Stimulated activated CD8-positive, alpha-beta memory T cell treated with anti-CD3 and anti-CD28 coated beads, Interleukin-4, amount 100 ng/mL, for 1 hour (primary cell): ENCODE measurements at places on chromosomes 4 and X.

DNA sequence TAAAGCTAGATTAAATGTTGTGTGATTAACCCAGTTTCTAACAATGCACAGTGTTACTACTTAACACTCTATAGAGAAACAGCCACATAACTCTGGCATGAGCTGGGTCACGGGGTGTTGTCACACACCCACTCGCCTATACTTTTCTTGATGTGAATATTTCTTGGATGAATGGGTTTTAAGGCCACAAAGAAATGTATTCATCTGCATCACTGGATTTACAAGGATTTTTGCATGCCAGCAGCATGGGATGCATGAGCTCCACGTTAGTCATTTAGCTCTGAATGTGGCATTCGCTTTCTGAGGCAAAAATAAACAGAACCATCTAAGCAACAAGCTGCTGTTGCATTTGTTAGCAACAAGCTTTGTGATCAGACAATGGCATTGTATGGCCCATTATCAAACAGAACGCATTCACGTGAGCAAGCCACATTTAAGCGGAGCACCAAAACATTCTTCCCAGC is 89.7 kb downstream of the LRP2BP start:
- DNase-seq = no peak

DNA sequence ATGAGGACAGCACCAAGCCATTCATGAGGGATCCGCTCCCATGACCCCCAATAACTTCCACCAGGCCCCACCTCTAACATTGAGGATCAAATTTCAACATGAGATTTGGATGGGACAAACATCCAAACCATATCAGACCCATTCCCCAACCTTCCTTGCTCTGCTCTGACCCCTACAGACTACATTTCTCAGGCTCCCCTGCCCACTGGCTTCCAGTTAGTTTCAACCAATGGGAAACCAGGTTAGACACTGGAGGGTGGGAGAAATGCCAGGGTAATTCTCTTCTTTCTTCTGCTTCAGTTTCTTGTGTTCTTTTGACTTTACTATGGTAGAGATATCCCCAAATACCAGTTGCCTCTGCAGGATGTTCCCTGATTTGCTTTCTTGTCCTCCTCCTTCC is 125.7 kb downstream of the CLCN4 start:
- DNase-seq = no peak

DNA sequence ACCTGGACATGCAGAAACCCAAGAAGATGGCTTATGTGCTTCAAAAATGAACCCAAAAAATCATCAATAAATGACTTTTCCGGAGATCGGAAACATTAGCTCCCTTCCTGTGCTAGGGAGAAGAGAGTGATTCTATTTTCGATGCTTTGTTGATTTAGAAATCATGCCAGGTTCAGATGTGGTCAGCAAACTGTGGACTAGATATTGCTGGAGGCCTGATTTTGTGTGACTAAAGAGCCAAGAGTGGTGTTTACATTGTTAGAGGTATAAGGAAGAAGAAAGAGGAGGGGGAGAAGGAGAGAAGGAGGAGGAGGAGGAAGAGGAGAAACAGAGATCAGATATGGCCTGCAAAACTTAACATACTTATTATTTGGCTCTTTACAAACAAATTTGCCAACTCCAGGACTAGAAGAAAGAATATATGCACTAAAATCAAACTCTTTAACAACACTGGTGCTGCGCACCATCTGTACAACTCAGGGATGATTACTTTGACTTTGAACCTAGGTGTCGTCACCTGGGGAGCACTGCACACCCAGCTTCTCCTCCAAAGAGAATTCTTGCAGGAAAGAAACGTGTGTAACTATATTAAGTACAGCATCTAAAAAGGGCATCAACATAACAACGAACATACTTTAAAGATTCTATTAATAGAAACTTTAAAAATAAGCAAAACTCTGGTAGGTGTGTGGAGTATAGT is 664.9 kb upstream of the LCORL start:
- DNase-seq = no peak

DNA sequence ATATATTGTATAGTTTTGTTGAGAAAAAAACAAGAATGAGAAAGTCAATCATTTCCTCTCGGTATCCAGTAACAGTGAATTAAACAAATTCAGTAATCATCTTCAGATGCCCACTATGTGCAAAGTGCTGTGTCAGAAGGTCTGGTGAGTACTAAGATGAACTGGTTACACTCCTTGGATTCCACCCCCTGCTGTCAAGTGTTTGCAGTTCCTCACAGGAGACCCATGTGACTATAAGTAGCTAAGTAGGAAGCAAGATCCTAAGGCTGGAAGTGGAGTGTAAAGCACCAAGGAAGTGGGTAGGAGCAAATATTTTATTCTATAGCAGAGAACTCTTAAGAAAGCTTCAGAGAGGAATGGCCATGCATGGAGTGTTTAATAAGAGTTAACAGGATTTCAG is 73.6 kb downstream of the SNX25 start:
- DNase-seq = no peak

- no peak for DNase-seq
These were observed 161.2 kb upstream of the AGTR2 start for GRCh38 chrX:116009346-116009745.

- no peak for DNase-seq
These were observed 40.3 kb upstream of the CAMK2D start for GRCh38 chr4:113801882-113802281.

GRCh38 chr4:60724623-60725022 is 475.5 kb upstream of the ADGRL3 start:
- no peak for DNase-seq

GRCh38 chr4:80876810-80877209 is 153.7 kb upstream of the BMP3 start:
- no peak for DNase-seq

DNA sequence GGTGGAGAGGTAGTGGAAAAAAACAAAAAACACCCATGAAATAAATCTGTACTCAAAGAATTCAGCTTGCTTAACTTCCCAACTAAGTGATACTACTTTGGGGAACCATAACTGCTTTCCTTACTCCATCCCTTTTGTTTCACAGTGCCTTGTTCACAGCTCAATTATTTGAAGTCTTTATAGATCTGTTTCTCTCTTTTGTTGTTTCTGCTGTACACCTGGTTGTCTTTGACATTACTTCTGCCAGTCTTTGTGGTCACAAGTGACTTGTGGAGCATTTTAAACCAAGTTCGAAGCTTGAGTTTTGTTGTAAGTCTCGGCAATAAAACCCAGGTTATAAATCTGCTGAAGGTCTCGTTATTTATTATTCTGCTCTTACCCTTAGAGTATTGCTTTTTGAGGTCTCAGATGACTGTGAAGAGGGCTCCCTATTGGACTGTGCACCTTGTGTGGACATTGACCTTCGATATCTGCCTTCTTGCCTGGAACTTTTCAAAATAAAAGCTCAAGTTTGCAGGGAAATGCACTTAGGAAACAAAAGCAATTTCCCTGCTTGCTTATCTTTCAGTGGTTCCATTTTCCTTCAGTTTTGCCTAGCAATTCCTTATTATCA is 59.8 kb downstream of the ANK2 start:
- no peak for DNase-seq

DNA sequence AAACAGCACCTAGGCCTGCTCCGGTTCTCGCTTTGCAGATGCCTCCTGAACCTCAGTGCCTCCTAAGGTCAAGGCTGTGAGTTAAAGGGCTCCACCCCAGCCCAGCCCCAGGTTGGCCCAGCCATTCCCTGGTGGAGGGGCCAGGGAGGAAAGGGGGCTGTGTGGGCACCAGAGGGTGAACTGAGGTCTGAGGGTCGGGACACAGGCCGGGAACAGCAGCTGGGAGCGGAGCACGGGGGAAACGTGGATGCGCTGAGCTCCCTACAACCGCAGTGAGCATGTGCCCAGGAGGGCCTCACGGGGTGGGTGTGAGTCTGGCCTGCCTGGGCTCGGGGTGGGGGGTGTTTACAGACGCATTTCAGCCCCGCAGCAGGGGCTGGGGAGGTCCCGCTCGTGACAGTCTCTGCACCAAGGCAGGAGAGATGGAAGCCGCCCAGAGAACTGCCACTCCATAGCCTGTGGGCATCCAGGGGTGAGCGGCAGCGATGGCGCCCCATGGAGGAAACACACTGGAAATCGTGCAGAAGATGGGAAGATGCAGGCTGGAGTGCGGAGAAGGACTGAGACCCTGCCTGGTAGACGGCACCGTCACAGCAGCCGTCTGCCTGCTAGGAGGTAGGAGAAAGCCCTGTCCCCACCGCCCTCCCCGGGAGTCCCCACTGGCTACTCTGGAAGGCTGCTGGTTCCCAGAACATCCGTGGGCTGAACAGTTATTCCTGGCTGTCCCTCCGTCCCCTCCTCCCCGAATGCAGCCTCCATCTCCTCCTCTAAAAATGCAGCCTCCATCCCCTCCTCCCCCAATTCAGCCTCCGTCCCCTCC is 9.9 kb upstream of the SLC25A6 start:
- DNase-seq = no peak

DNA sequence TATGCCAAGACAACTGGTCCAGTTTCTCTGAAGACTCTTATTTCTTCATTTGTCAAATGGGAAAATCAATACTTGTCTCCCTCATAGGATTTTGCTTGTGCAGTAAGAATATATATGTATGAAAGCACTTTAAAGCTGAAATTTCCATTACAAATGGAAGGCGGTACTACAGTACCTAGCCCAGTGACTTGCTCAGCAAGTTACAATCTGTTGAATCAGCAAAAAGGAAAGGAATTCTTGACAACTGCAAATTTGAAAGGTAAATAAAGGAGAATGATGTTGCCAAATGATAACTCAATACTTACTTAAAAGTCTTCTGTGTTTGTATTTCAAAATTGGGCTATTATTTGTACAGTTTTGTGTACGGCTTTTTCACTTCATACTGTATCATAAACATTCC is 71.1 kb downstream of the PKD2 start:
- no peak for DNase-seq

- DNase-seq = no peak
These were observed 4.7 kb upstream of the ARX start for GRCh38 chrX:25020391-25020904.

GRCh38 chr4:151692443-151692782 is 68.4 kb downstream of the GATB start:
- DNase-seq = no peak

GRCh38 chrX:133346026-133346425 is 69.3 kb downstream of the GPC4 start:
- DNase-seq = no peak

GRCh38 chrX:29617725-29618124 is 597.6 kb upstream of the MAGEB2 start:
- DNase-seq = no peak

GRCh38 chrX:38898261-38898660 is 97.0 kb downstream of the MID1IP1 start:
- no peak for DNase-seq

- no peak for DNase-seq
These were observed 100.2 kb downstream of the PDLIM5 start for GRCh38 chr4:94551643-94552564.

DNA sequence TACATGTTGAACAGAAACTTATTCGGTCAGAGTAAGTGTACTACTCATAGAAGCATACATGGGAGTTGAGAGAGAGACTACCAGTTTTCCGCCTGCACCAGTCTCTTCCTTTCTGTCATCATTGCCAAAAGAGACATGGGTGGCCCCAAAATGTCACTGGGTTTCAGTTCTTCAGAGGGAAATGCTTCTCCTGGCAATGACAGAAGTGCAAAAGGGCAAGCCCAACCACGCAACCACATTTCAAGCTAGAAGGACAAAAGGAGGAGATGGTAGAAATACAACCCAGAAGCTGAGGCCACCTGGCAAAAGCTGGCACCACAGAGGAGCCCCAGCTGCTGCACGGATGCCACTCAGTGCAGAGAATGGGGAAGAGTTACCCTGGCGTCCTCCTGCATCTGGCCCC is 320.1 kb downstream of the BCOR start:
- DNase-seq = no peak

- no peak for DNase-seq
These were observed 1520.1 kb downstream of the PCDH18 start for GRCh38 chr4:136012220-136012619.

GRCh38 chrX:15676886-15677285 is 12.3 kb upstream of the CLTRN start:
- DNase-seq = no peak

- DNase-seq = no peak
These were observed 7.4 kb downstream of the BGN start for GRCh38 chrX:153502131-153502530.

GRCh38 chr4:42809419-42810084 is 83.0 kb upstream of the GRXCR1 start:
- no peak for DNase-seq

DNA sequence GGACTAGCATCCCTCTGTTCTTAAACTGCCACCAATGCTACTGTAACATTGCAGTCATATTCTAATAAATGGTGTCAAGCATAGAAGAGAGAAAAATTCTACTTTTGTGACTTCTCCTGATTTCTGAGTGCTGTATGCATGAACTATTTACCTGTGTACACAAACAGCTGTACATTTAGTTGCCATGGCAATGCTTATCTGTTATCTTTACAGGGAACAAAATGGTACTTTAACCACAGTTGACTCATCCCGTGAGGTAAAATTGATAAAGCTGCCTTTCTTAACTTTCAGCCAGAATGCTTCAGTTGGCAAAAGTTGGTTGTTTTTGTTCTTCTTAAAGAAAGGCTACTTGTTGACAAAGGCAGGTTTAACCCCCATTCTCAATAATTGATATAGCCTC is 587.5 kb upstream of the MAGEB2 start:
- no peak for DNase-seq

DNA sequence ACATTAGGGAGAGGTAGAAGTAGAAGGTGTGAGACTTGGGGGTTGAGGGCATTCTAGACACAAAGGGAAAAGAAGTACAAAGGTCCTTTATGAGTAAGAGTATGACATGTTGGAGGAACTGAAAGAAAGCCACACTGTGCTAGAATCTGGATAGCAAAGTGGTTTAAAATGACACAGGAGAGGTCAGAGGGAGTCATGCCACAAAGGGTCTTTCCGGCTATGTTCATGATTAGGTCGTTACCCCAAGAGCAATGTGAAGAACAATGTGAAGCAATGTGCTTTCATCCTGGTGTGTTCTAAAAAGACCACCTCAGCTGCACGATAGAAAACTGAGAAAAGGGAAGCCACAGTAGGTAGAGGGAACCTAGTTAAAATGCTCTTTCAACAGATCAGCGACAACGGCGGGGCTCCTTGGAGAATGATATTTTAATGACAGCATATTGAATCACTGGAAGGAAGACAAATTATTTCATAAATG is 29.2 kb downstream of the SMIM14 start:
- DNase-seq = no peak

DNA sequence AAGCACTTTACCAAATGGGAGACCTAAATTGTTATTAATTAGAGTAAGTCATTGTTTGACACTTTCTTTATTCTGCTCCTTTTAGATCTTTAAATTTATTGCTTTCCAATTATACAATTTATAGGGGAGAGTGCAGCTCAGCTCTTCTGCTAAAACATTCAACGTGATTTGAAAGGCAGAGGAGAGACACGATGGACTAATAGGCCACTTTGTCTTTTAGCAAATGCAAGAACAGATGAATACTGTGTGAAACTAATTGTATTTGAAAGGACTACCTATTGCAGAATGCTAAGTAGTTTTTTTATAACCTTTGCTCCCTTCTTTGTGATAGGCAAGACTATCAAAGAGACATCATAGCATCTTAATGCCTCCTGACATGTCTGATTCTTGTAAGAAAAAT is 320.4 kb upstream of the KLF3 start:
- DNase-seq = no peak
